Heart left ventricle (tissue), 16 donors: ENCODE measurements at places on chromosomes 16 and 17. TPM values are rescaled to one million over a fixed set of nuclear protein-coding genes. Genes with fewer than 3 reads are reported as not detected.

- H3K27me3 ChIP-seq, result no peaks in the 10 kb centered on the region
- no peak overlapping the region for H3K4me3 ChIP-seq
- H3K36me3 ChIP-seq, result no peaks in the 10 kb centered on the region
- no peak for DNase-seq
These were observed 36.2 kb downstream of the FBXL20 start for GRCh38 chr17:39365242-39365641.

- peaks cover 4% of the 10 kb centered on the region for H3K27me3 ChIP-seq
- H3K4me1 ChIP-seq, result no peaks in the 10 kb centered on the region
- H3K36me3 ChIP-seq, result no peaks in the 10 kb centered on the region
These were observed 18.8 kb downstream of the TLE7 start for GRCh38 chr16:71423016-71423415.

DNA sequence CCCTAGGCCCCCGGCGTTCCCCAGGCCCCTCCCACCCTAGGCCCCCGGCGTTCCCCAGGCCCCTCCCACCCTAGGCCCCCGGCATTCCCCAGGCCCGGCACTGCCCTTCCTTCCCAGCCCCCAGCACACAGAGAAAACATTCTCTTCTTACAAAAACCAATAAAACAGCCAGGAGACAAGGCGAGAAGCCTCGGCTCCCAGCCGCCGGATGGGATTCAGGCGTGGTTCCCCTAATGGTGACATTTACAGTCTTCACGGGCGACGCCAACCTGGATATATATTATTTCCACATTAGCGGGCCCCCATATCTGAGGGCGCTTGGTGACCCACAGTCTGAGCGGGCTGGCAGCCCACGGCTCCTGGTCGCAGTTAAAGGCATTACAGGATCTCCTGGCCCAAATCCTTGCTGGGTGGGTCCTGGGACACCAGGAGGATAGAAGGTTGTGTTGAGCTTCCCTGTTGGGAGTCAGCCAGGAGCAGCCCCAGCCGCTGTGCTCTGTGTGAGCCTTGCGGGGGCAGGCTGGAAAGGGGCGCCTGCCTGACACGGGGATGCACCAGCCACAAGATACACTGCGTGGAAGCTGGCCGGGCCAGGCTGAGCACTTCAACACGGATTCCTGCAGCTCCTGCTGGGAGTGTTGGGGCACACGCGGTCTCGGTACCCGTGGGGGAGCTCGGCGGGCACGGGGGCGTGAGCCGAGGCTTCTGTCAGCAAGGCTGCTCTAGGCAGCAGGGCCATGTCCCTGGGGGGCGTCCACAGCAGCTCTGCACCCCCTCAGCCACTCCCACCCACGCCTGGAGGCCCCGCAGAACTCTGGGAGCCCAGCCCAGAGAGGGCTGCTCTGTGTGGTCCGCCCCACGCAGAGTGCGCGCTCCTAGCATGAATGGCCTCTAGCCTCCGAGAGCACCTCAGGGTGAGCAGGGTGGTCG is 83.7 kb downstream of the LMF1 start:
- H3K4me1 ChIP-seq, result peaks cover 10% of the 10 kb centered on the region
- H3K27me3 ChIP-seq, result no peaks in the 10 kb centered on the region
- H3K4me3 ChIP-seq, result no peak overlapping the region
- H3K27ac ChIP-seq, result no peak overlapping the region
- peaks cover 9% of the 10 kb centered on the region for H3K36me3 ChIP-seq

- H3K4me1 ChIP-seq, result no peaks in the 10 kb centered on the region
- no peak overlapping the region for H3K4me3 ChIP-seq
- no peaks in the 10 kb centered on the region for H3K27me3 ChIP-seq
- peak overlapping the region; percentile 79 for H3K27ac ChIP-seq
These were observed 160.6 kb downstream of the IRF8 start for GRCh38 chr16:86059253-86060171.

GRCh38 chr17:56833809-56834379 is at the start of the genes C17orf67 and DGKE:
Gene C17orf67 (minus strand): TSS chr17:56833920. CDS start chr17:56815810, 18,110 bp downstream.
Gene DGKE (plus strand): TSS chr17:56834151. CDS start chr17:56834796, 645 bp downstream.
- peaks cover 7% of the 10 kb centered on the region for H3K36me3 ChIP-seq
- no peaks in the 10 kb centered on the region for H3K27me3 ChIP-seq
- peak within 1 kb of the TSS; percentile 92 for H3K4me3 ChIP-seq
- H3K27ac ChIP-seq, result peak within 1 kb of the TSS; percentile 89
- H3K4me1 ChIP-seq, result peaks cover 6% of the 10 kb centered on the region

- DNase-seq, result no peak
- peak overlapping the region; percentile 37 for H3K27ac ChIP-seq
- peaks cover 45% of the 10 kb centered on the region for H3K4me1 ChIP-seq
- H3K27me3 ChIP-seq, result no peaks in the 10 kb centered on the region
These were observed 14.4 kb downstream of the MYBBP1A start for GRCh38 chr17:4540687-4541327.

GRCh38 chr17:2336852-2337543 is at the start of gene SGSM2:
Gene SGSM2 (plus strand): TSS chr17:2337501. CDS start chr17:2337689, 188 bp downstream.
- H3K36me3 ChIP-seq, result peaks cover 39% of the 10 kb centered on the region
- peak; percentile 73 for DNase-seq
- H3K27ac ChIP-seq, result peak within 1 kb of the TSS; percentile 81
- H3K4me3 ChIP-seq, result peak within 1 kb of the TSS; percentile 70
- H3K27me3 ChIP-seq, result no peaks in the 10 kb centered on the region

- H3K4me3 ChIP-seq, result no peak overlapping the region
- H3K27me3 ChIP-seq, result no peaks in the 10 kb centered on the region
These were observed 205.2 kb downstream of the RAB11FIP4 start for GRCh38 chr17:31596382-31597323.

DNA sequence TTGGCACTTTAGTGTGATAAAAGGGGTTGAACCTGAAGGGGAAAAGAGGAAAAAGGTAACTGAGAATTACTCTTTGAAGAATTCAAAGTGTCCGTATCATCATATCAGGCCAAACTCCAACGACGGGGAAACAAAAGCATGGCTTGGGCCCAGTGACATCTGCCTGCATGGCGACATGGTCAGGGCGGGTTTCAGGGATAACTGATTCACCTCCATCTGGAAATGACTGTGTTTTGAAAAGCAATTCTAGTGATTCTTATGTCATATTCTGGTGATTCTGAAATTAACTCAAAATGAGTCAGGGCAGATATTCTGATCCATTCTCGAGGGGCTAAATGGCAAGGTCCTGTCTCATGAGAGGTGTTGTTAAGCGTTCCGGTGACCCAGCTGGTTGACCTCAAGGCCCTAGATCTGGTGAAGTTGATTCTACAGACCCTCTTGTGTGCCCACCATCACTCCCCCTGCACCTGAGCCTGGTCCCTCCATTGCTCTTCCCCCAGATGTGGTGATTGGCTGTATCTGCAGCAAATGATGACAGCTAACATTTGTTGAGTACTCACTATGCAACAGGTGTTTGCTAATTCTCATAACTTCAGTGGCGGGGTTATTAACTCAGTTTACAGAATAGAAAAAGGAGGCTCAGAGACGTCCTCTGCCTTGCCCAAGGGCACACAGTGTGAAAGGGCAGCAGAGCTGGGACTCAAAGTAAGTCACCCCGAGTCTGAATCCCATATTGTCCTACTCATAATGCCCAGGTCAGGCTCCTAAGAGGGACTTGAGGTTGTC is 251.8 kb downstream of the MAF start:
- no peaks in the 10 kb centered on the region for H3K4me1 ChIP-seq
- H3K36me3 ChIP-seq, result no peaks in the 10 kb centered on the region
- H3K4me3 ChIP-seq, result no peak overlapping the region
- peaks cover 13% of the 10 kb centered on the region for H3K27me3 ChIP-seq
- DNase-seq, result no peak

The NATD1 gene
- total RNA-seq, result 20.2 TPM

- no peaks in the 10 kb centered on the region for H3K36me3 ChIP-seq
- H3K4me3 ChIP-seq, result no peak overlapping the region
- no peak overlapping the region for H3K27ac ChIP-seq
- no peaks in the 10 kb centered on the region for H3K27me3 ChIP-seq
- H3K4me1 ChIP-seq, result no peaks in the 10 kb centered on the region
- DNase-seq, result peak; percentile 46
These were observed 7.5 kb upstream of the TMEM170A start for GRCh38 chr16:75471723-75472633.

- DNase-seq, result no peak
- H3K27ac ChIP-seq, result peak overlapping the region; percentile 93
- peaks cover 25% of the 10 kb centered on the region for H3K36me3 ChIP-seq
- H3K4me3 ChIP-seq, result peak overlapping the region; percentile 97
- H3K27me3 ChIP-seq, result no peaks in the 10 kb centered on the region
These were observed 868 bp downstream of the MED13 start for GRCh38 chr17:62064029-62064790.

GRCh38 chr17:82249896-82250581 is 21.2 kb downstream of the SLC16A3 start:
- peaks cover 12% of the 10 kb centered on the region for H3K36me3 ChIP-seq
- H3K4me1 ChIP-seq, result peaks cover 28% of the 10 kb centered on the region
- H3K4me3 ChIP-seq, result no peak overlapping the region
- H3K27me3 ChIP-seq, result no peaks in the 10 kb centered on the region
- DNase-seq, result no peak

- H3K4me1 ChIP-seq, result no peaks in the 10 kb centered on the region
- H3K27me3 ChIP-seq, result no peaks in the 10 kb centered on the region
- H3K4me3 ChIP-seq, result no peak overlapping the region
- no peak for DNase-seq
- H3K36me3 ChIP-seq, result no peaks in the 10 kb centered on the region
- H3K27ac ChIP-seq, result no peak overlapping the region
These were observed 282.6 kb downstream of the CBLN1 start for GRCh38 chr16:48999044-48999443.

DNA sequence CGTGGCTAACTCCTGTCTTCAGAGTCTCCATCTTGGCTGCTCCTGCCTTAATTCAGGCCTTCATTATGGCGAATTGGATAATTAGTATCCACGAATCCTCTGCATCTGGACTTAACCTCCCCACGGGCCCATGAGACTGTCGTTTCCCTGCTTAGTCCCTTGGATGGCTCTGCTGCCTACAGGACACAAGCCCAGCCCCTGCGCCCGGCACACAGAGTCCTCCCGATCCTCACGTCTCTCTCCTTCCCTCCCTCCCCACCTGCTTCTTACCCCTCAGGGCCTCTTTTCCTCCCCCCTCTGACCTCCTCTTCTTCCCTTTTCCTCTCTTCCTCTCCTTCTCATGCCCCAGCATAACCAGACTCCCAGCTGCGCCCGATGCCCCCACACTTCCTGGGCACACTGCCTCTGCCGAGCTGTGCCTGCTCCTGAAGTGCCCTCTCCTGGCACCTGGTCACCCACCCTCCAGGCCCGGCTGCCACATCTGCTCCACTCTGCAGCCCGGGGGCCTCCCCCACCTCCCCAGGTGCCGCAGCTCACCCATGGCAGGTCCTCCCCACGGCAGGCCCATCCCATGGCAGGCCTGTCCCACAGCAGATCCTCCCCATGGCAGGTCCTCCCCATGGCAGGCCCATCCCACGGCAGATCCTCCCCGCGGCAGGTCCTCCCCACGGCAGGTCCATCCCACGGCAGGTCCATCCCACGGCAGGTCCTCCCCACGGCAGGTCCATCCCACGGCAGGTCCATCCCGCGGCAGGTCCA is 45.9 kb downstream of the RPH3AL start:
- H3K4me3 ChIP-seq, result no peak overlapping the region
- H3K4me1 ChIP-seq, result peaks cover 22% of the 10 kb centered on the region
- H3K27ac ChIP-seq, result no peak overlapping the region
- DNase-seq, result peak; percentile 58
- no peaks in the 10 kb centered on the region for H3K36me3 ChIP-seq
- H3K27me3 ChIP-seq, result no peaks in the 10 kb centered on the region

The ASB16 gene
- 7.7 TPM for total RNA-seq

DNA sequence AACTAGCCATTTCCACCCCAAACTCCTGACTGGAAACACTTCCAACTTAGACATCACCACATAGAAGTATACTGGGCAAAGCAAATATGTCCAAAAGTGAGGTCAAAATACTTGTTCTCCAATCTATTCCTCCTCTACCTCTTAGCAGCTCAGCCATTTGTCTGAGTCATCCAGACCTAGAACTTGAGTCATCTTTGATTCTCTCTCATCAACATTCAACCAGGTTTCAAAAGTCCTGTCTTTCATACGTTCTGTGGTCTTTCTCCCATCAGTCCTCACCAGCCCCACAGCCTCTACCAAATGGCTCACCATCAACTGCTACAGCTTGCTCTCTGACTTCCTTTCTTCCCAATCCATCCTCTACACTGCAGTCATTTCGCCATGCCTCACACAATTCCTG is 6.8 kb downstream of the ANKFY1 start:
- peaks cover 22% of the 10 kb centered on the region for H3K36me3 ChIP-seq
- no peak overlapping the region for H3K4me3 ChIP-seq
- no peak for DNase-seq
- no peaks in the 10 kb centered on the region for H3K27me3 ChIP-seq
- peaks cover 7% of the 10 kb centered on the region for H3K4me1 ChIP-seq

- no peaks in the 10 kb centered on the region for H3K27me3 ChIP-seq
- no peak overlapping the region for H3K27ac ChIP-seq
- no peak overlapping the region for H3K4me3 ChIP-seq
- DNase-seq, result no peak
- no peaks in the 10 kb centered on the region for H3K4me1 ChIP-seq
These were observed 20.7 kb upstream of the MED13 start for GRCh38 chr17:62085511-62086408.

The CFAP97D1 gene
- not detected for total RNA-seq

DNA sequence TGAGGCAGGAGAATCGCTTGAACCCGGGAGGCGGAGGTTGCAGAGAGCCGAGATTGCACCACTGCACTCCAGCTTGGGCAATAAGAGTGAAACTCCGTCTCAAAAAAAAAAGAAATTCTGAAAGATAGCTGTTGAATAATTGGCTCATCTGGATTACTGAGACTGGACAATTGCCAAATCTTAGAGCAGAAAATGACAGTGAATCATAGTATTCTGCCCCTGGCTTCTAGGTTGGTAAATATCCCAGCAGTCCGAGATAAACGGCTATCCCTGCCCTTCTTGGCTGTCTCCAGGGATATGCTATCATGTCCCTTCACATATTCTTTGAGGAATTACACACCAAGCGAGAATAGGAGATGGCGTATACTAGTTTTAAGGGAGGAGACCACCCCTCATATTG is 35.5 kb upstream of the METTL16 start:
- H3K27me3 ChIP-seq, result peaks cover 3% of the 10 kb centered on the region
- no peak for DNase-seq
- H3K4me3 ChIP-seq, result no peak overlapping the region
- H3K4me1 ChIP-seq, result no peaks in the 10 kb centered on the region

The CTRL gene
- total RNA-seq, result 0.51 TPM

The PDILT gene
- not detected for total RNA-seq

- H3K27me3 ChIP-seq, result no peaks in the 10 kb centered on the region
- H3K27ac ChIP-seq, result no peak overlapping the region
- H3K36me3 ChIP-seq, result no peaks in the 10 kb centered on the region
- peaks cover 7% of the 10 kb centered on the region for H3K4me1 ChIP-seq
- H3K4me3 ChIP-seq, result no peak overlapping the region
These were observed 26.1 kb upstream of the JPT2 start for GRCh38 chr16:1651974-1652312.

GRCh38 chr16:68452176-68452575 is 3.9 kb upstream of the SMPD3 start:
- H3K36me3 ChIP-seq, result no peaks in the 10 kb centered on the region
- peaks cover 15% of the 10 kb centered on the region for H3K4me1 ChIP-seq
- no peak for DNase-seq
- peaks cover under 1% of the 10 kb centered on the region for H3K27me3 ChIP-seq
- no peak overlapping the region for H3K27ac ChIP-seq

- no peaks in the 10 kb centered on the region for H3K4me1 ChIP-seq
- no peaks in the 10 kb centered on the region for H3K27me3 ChIP-seq
- H3K27ac ChIP-seq, result no peak overlapping the region
- no peak overlapping the region for H3K4me3 ChIP-seq
- no peak for DNase-seq
These were observed 253.4 kb downstream of the SNX29 start for GRCh38 chr16:12229759-12230594.
